ENCODE measurements at places on chromosomes 4 and X.

- DNase-seq, result no peak
Measured at GRCh38 chr4:114595207-114595606, 3.4 kb upstream of the UGT8 start.

- no peak for DNase-seq
Measured at GRCh38 chrX:44245733-44246132, 97.7 kb downstream of the EFHC2 start.

DNA sequence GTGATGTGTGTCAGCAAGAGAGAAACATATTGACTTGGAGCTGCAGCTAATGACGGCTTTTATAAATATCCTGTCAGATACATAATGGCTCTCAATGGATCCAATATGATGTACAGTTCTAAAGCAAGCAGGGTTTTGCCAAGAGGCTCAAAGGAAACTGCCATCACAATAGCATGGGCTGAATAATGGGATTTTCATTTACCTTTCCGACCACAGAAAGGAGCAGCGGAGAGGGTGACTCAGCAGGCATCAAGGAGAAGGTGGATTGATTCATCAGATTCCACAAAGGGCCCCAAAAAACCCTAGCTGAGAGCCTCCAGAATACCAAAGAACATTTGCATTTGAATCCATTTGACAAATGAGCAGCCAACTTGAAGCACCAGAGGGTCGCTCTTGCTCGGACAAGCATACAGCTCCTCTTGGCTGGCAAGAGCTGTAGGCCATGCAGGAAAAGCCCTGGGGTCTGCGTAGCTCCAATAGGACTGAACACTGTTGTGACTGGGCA is 355.7 kb upstream of the NOCT start:
- no peak for DNase-seq

- no peak for DNase-seq
Measured at GRCh38 chr4:169219440-169219839, 51.3 kb downstream of the SH3RF1 start.

DNA sequence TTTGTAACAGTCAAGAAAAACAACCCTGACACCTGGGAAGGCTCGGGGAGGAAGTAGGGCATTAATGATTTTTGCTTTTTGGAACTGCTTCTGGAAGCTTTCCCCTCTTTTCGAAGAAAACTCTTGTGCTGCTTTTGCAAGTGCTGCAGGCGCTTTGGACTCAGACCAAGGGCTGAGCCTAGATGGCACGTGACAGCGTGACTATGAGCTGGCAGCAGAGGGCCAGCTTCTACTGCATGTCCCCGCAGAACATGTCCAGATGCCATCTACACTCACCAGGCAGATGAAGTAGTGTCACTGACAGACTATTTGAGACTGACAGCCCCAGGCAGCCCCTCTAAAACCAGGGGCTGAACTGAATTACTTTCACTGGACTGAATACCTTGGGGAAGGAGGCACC is 6.2 kb downstream of the NR0B1 start:
- DNase-seq, result no peak

- no peak for DNase-seq
Measured at GRCh38 chrX:155242300-155242699, 22.0 kb downstream of the RAB39B start.

GRCh38 chr4:189409158-189409557 is 531.5 kb upstream of the FRG1 start:
- no peak for DNase-seq

- no peak for DNase-seq
Measured at GRCh38 chr4:123621072-123621705, 224.6 kb downstream of the SPRY1 start.

GRCh38 chr4:151407466-151408379 is 1.3 kb upstream of the FHIP1A start:
- DNase-seq, result no peak

DNA sequence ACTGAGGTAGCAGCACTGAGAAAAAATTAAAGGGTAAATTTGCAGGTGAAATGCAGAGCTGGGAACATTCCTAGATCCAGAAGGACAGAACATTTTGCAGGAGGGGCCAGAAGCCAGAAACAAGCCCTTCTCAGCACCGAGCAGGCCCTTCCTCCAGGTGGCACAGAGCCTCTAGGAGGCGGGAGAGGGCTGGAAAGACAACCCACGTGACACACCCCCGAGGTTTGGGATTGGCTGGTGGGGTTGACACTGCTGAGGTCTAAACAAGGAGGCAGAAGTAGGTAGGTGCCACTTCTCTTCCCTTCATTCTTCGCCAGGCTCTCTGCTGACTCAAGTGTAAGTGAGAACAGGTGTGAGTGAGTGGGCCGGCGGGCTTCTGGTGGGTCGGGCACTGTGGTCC is at the start of gene PAGE4:
PAGE4 (plus strand) TSS at position 288 of the 400 bp plus-strand sequence. CDS start 1,126 bp downstream, outside the sequence.
- no peak for DNase-seq

- no peak for DNase-seq
Measured at GRCh38 chr4:107999932-108000539, 10.3 kb downstream of the HADH start.

Measured in NCI-H1694 (cell line).